ENCODE measurements at places on chromosomes 2 and 18.

DNA sequence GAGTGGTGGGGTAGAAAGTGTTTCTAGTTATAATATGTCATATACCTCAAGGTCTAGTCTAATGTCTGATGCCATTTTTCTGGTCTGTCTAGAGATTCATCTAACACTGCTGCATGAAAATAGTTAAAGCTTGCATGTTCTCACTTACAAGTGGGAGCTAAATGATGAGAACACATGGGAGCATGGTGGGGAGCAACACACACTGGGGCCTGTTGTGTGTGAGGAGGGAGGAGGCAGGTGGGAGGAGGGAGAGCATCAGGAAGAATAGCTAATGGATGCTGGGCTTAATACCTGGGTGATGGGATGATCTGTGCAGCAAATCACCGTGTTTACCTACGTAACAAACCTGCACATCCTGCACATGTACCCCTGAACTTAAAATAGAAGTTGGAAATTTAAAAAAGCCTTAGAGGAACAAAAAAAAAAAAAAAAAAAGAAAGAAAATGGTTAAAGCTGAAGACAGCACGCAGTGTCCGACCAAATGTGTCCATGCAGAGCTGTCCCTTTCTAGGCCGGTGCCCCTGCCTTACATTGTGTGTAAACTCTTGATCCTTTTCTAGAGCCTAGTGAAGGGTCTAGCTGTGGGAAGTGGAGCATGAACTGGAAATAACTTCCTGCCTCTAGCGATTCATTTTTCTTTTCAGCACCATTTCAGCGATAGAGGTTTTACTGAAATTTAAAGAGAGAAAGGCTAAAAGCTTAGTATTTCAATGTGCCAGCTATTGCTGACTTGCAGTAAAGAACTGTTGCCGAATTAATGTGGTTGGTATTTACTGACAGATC lies 94.0 kb downstream of the FMNL2 start:
- DNase-seq, result no peak

DNA sequence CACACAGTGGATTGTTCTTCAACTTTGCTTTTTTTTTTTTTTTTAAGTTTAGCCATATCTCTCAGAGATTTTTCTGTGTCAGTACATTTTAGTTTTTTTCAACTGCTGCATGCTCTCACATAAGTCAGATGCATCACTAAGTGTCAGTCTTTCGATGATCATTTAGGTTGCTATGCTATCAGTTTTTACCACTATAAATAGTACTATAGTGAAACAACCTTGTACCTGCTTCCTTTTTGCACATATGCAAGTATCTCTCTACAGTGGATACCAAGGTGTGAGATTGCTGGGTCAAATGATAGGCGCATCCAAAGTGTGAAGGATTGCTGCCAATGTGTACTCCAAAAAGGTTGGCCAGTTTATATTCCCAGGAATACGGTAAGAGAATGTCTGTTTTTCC lies 33.5 kb upstream of the MAP4K3 start:
- no peak for DNase-seq

GRCh38 chr2:64754570-64754969 lies 100.9 kb upstream of the SERTAD2 start:
- DNase-seq, result no peak

DNA sequence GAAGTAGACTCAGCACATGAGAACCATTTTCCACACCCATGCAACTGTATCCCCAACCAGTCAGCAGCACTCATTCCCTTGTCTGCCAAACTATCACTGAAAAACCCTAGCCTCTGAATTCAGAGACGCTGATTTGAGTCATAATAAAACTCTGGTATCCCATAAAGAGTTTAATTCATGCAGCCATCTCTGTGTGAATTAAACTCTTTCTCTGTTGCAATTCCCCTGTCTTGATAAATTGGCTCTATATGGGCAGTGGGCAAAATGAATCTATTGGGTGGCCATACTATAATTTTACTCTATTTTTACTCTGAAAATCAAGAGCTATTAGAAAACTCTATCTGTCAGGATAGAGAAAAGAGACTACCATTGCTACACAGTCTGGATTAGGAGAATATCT lies 40.6 kb upstream of the TWSG1 start:
- no peak for DNase-seq

DNA sequence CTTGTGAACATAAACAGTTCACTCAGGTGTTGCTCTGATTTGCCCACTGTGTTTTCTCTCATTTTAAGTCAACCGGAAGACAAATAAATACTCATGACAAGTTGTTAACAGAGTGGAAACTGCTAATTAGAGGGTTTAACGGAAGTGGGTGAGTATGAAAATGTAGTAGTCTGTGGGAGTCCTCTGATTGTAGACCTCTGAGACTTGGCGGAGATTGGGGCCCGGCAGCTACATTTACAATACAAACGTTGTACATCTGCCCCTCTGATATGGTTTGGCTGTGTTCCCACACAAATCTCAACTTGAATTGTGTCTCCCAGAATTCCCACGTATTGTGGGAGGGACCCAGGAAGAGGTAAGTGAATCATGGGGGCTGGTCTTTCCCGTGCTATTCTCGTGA lies 107.3 kb upstream of the FAM98A start:
- no peak for DNase-seq

DNA sequence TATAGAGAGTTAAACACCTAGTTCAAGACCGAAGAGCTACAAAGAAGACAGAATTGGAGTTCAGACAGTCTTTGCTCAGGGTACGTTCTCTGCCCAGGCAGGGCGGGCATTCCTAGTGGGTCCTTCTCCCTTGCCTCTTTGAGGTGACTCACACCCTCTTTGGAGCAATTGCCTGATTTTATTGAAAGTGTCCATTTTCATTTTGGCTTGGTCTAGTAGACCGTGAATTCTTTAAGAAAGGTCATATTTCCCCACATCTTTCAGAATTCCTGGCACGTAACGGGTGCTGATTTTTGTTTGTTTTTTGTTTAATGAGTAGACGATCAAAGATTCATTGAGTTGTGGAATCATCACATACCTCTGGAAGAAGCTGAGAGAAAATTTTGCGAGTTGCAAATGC lies 871.5 kb downstream of the RNF144A start:
- DNase-seq, result no peak

DNA sequence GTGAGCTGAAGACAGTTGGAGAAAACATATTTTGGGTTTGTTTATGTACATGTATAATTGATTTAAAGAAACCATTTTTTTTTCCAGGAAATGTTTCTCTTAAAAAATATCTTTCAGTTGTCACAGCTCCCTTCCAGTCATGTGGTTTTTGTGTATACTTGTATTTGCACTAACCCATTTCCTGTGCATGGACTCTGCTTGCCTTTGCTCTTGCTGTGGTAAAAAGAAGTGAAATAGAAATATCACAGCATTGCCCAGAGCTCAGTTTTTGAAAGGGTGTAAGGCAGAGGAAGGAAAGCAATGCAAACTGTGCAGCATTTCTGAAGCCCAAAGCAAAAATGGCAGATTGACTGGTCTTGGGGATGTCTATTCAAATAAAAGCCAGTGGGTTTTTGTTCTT lies 10.4 kb upstream of the DOCK10 start:
- DNase-seq, result no peak

- DNase-seq, result no peak
Measured at GRCh38 chr18:75113455-75113854, 95.5 kb downstream of the PTGR3 start.

GRCh38 chr2:49255409-49255971 lies 101.2 kb upstream of the FSHR start:
- no peak for DNase-seq

All from inflammatory macrophage treated with lipopolysaccharide for 4 hours (primary cell).